ENCODE measurements at places on chromosomes 1 and 21.

DNA sequence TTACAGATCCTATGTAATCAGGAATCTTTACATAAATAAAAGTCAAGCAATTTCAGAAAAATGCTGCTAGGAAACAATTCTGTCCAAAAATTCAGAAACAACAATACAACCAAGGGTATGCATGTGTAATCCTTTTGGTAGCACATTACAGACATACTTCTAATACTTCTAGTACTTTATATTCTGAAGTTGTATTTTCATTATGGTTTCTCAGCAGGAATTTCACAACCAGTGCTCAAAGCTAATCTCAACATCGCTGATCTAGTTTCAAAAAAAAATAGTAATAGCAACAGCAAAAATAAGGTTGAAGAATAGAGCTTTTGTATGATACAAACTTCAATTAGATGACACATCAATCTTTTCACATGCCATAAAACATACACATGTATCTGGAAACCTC is 545.2 kb downstream of the LTN1 start:
- no peak for DNase-seq

GRCh38 chr1:175319912-175320230 is 127.3 kb upstream of the KIAA0040 start:
- DNase-seq, result no peak

DNA sequence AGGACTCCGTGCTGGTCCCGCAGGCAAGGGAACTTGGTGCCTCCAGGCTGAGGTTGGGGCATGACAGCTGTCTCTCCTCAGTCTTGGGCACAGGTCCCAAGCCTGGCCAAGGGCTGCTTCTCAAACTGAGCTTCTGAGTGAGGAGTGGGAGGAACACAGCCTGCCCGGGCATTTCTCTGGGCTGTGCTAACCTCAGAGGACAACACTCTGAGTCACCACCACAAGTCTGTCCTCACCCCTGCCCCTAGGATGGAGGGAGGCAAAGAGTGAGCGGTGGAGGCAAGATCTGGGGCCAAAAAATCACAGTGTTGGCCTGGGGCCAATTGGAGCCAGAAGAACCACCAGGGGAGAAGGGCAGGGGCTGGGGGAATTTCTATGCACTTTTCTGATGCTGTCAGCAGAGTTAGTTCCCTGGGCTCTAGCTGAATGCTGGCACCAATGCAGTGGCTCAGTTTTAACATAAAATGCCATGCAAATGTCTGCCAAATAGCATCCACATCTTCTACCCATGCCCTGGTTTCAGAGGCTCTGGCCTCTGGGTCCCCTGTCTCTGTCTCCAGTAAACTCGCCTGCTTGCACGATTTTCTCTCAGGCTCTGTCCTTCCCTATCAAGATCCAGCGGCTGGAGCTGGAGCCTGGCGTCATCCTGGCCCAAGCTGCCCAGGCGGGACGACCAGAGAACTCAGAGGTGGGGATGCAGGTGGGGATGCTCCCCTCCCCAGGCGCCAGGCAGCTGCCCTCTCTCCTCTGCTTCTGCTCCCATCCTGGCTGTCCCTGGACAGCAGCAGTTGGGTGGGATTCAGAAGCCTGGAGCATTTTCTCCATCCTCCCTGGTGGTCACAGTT is 11.0 kb upstream of the CDK18 start:
- no peak for DNase-seq

GRCh38 chr1:112618114-112618720 is 724 bp downstream of the ST7L start:
- no peak for DNase-seq

- DNase-seq, result no peak
Observed at GRCh38 chr1:116807394-116808199, 53.4 kb downstream of the CD2 start.

- DNase-seq, result no peak
Observed at GRCh38 chr1:236416165-236416564, 22.1 kb downstream of the EDARADD start.

GRCh38 chr1:93414749-93415148 is 33.2 kb upstream of the FNBP1L start:
- DNase-seq, result no peak

- DNase-seq, result no peak
Observed at GRCh38 chr1:37685722-37686121, 6.6 kb upstream of the CDCA8 start.

- DNase-seq, result no peak
Observed at GRCh38 chr1:117523111-117523510, 82.7 kb upstream of the TENT5C start.

DNA sequence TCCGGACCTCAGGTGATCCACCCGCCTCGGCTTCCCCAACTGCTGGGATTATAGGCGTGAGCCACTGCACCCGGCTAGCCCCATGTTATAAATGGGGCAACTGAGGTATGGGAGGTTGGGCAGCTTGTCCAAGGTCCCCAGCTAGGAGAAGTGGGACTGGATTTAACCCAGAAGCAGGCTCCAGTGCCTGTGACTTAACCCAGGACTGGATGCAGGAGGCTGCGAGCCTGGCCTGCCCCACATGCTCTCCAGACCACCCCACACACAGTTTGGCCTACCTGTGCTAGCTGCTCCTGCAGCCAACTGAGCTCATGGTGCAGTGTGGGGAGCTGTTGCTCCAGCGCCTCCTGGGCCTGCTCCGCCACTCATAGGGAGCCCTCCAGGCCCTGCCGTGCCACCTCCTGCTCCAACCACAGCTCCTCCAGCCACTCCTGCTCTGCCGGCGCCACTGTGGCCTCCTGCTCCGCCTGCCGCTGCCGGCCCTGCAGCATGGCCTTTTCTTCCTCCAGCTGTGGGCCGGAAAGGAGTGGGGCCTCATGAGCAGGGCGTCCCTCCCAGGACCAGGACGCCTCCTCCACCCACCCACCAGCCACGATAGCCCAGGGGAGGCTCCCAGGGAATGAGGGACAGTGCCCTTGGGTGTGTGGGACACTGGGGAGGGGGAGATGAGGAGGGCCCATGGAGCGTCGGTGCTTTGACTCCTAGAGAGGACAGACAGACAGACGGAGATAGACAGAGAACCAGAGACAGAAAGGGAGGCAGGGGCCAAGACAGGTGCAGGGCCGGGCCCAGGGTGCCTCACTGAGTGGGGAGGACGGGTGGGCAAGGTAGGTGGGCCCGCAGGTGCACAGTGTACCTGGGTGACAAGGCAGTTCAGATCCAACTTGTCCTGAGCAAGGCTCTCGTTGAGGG is 12.4 kb upstream of the NBPF1 start:
- DNase-seq, result no peak

DNA sequence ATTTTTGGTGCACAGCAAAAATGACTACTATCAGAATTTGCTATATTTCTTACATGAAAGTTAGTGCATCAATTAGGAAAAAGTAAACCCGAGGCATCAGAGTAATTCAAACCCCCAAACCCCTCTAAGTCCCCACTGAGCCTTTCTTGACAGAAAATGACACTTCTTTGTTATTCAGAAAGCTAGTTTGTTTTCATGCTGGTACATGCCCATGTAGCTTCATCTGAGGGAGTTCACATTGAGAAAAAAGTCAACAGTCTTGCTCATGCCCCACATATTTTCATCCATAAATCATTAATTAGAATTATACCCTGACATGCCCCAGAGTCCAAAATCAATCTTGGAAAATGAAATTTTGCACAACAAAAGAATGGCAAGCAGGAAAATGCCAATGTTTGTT is 39.9 kb upstream of the PDC start:
- DNase-seq, result no peak

DNA sequence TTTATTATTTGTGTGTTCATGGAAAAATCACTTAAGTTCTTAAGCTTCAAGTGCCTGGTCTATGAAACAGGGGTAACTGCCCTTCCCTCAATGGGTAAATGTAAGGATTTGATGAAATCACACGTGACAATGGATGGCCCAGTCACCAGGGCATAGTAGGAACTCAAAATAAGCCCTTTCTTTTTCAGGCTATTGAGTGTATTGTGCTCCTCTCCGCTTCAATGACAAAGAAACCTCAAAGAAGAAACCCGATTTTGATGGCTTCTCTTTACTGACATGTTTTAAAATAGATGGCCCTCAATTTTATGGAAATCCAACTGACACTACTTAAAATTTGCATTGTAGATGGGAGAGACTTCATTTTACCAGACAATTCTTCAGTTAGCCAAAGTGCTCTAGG is 543.5 kb downstream of the OMA1 start:
- DNase-seq, result no peak

DNA sequence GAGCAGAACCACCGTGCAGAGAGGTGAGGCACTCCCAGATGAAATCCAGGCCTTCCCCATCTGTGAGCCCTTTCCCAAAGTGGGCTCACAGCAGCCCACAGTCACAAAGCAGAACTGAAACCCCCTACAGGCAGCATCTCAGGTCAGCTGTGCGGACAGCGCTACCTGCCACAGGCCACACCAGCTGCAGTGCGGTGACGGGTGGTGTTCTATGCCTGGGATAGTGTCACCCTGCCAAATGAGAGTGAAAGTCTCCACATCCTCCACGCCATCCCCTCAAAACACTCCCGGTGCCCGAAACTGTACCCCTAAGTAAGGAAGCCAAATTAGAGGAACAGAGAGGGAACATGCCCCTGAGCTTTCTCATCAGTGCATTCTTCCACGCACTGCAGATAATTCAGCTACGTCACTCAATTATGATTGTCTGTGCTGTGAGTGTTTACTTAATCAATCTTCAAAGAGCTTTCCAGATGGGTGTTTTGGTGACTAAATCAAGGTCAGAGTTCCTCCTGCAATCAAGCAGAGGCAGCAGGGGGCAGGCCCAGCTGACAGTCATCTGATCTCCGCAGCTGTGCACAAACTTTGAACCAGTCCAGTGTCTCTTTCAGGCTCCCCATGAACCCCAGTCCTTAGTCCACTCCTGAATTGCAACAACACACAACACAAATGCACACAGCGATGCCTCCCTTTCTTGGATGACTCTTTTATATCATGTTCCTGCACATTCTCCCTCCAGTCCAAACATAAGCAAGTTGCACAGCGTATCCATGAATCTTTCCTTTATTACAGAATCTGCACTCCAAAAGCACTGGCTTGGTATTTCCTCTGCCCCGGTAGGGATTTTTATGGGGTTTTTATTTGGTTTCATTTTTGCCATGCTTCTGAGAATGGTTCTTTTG is 150.0 kb downstream of the TOMM20 start:
- DNase-seq, result no peak

DNA sequence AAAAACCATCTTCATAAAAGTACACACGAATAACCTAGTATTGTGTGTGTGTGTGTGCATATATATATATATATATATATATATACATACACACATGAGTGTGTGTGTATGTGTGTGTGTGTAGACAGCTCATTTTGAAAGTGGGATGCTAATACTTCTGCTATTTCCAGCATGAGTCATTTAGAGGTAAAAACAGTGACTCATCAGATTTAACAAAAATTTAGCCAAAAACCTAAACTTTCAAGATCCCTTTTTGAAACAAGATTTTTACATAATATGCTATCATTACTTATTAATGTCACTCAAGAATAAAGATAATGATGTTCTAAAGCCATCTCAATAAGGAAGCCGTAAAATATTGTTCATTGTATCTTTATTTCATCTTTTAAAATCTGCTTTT is 35.6 kb upstream of the ADGRL4 start:
- no peak for DNase-seq

DNA sequence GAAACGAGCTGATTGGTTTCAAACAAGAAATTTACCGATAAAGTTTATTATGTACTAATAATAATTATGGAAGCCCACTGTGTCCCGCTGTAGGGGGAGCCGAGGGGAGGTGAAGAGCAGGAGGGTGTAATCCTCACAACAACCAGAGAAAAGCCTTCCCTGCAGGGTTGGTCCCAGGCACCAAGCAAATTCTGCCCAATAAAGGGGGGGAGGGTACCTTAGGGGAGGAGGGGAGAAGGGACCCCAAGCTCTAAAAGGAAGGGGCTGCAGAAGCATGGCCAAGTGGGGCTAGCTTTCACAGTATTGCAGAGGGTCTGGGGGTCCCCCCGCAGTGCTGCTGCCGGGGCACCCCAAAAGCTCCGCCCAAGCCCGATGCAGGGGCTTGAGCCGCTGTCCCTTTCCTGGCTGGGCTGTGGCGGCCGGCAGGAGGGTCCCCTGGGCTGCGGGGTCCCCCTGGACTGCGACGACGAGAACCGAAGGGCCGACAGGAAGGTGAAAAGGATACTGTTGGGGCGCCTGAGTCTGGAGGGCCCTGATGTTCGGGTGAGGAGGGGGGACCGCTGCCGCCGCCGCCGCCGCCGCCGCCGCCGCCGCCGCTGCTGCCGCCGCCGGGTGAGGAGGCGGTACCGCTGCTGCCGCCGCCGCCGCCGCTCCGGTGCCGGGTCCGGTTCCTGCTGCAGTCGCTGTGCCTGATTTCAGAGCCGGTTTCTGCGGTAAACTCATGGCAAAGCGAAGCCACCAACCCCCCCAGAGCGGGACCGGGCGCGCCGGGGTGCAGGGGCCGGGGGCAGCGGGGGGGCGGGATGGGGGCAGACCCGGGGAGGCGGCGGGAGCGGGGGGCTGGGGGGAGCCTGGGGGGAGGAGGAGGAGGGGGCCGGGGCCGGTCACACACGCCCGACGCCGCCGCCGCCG is 771 bp downstream of the EIF4G3 start:
- DNase-seq, result no peak

DNA sequence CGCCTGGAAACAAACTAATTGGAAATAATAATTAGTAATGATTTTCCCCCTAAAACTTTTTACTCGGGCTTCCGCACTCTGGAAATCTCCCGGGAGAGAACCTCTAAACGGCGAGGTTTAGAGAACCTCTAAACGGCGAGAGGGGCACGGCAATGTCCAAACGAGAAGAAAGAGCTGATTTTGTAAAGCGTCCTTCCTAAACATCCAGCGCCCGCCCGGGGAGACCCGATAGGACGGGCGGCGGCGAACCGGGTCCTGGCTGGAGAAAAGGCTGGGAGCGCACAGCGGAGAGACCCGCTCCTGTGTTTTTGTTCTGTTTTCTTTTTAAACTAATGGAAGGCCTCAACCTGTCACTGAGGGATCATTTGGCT is 1.6 kb downstream of the PAX7 start:
- DNase-seq, result no peak

GRCh38 chr1:40599926-40600325 is 65.6 kb downstream of the RIMS3 start:
- no peak for DNase-seq

DNA sequence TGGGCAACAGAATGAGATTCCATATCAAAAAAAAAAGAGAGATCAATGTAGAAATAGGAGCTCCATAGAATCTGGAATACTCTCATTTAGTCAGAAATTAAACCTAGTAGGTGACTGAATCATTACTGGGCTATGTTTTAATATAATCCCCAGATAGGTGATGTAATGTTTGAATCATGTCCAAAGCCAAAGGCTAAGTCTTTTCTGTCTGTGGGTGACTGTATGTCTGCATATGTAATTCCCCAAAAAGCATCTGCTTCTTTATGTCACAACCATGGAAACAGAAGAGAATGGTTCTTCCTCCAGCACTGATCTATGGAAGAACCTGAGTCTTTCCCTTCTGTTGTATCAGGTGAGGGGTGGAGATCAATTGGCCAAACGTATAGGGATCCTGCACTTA is 5.8 kb downstream of the LAMC2 start:
- no peak for DNase-seq

DNA sequence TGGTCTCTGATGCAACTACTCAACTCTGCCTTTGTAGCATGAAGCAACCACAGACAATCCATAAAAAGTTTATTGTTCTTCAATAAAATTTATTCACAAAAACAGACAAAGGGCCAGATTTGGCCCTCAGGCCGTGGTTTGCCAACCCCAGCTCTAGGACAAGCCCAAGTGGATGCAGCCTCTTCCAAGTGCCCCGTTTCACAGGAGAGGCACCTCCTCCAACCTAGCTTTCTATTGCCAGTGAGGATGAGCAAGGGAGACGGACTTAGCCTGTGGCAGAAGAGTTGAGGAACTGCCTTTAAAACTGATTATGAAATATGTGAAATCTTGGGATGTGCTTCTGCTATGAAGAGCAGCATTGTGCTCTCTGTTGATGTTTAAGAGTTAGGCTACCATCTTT is 105.4 kb downstream of the PSMG1 start:
- no peak for DNase-seq

- no peak for DNase-seq
Observed at GRCh38 chr1:41239988-41240610, 2.0 kb downstream of the SCMH1 start.

All from GM18507 (cell line).